ENCODE measurements at places on chromosomes 12 and 14.

- no peak for DNase-seq
Observed at GRCh38 chr12:95637010-95637409, 85.7 kb upstream of the USP44 start.

- DNase-seq, result no peak
Observed at GRCh38 chr14:53955229-53955556, 1.4 kb downstream of the BMP4 start.

DNA sequence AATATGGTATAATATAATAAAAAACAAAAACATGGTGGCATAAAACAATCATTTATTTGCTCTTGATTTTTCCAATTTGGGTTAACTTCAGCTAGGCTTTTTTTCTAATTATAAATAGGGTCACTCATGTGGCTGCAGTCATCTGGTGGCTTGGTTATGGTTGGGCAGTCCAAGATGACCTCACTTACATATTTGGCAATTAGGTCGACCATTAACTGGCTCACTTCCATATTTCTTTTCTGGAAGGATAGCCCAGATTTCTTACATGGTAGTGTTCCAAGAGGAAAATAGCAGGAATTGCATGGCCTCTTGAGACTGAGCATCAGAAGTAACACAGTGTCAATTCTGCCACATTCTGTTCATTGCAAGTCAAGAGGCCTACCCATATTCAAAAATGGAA lies 153.4 kb downstream of the FUT8 start:
- DNase-seq, result no peak

DNA sequence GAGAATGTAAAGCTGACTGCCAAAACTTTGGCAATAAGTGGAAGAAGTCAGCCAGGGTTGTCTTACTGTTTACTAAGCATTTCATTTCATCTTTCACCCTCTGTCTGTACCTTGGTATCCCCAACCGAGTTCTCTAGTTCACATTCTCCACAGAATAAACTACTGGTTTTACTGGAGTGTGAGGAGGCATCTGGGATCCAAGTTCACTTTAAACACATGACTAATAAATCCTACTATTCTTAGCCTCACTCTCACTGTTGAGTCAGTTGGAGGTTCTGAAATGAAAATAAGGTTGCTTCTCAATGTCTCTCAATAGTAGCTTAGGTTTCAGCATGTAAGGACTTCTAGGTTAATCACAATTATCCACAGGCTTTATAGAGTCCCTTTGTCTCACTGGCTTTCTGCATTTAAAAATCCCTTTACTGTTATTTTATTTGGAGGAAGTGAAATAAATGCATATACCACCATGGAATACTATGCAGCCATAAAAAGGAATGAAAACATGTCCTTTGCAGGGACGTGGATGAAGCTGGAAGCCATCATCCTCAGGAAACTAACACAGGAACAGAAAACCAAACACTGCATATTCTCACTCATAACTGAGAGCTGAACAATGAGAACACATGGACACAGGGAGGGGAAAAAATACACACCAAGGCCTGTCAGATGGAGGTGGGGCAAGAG lies 95.8 kb downstream of the EPS8 start:
- DNase-seq, result no peak

GRCh38 chr14:76827696-76828296 lies 1.6 kb downstream of the LRRC74A start:
- DNase-seq, result no peak

DNA sequence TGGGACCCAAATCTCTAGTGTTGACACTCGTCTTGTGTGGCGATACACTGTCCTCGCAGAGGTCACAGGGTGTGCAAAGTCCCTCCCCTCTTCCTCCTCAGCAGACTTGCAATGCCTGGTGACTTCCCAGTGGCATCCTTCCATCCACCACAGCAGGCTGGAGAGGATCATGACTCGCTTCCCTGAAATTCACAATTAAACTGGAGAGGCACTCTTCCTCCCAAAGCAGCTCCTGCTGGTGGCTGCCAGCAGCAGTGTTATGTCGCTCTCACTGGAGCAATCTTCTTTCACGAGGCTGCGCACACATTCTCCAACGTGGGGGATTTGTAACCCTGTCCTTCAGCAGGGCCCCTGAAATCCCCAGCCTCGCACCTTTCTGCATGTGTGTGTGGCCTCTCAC lies 145.2 kb upstream of the TMCC3 start:
- DNase-seq, result no peak

DNA sequence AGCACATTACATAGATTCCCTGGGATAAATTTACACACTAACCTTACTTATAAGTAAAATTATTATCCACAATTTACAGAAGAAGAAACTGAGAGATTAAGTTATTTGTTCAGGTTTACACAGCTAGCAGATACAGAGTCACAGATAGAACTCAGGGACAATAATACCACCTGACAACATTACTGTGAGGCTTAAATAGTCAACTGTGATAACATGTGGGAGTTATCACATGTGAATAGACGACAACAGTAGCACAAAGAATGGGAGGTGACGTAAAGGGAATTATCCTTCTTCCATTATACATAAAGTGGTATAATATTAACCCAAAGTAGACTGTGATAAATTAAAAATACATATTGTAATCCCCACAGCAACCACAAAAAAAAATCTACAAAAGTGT lies 6.2 kb upstream of the SPIC start:
- no peak for DNase-seq

DNA sequence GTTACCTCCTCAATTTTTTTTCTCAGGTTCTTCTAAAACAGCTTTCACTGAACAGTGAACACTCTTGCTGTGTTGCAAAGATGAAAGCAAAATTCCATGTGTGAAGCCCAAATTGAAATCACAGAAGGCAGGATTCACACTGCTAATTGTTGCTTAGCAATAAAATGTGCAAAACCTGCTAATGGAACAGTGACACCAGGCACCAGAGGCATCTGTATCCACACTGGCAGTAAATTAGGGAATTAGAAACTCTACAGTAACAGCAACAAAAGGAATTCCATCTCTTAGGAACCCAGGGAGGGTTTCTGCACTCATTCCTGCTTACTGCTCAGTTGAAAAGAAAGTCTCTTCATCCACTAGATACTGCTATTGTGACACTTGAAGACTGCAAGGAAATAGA lies 202.3 kb downstream of the GXYLT1 start:
- no peak for DNase-seq

DNA sequence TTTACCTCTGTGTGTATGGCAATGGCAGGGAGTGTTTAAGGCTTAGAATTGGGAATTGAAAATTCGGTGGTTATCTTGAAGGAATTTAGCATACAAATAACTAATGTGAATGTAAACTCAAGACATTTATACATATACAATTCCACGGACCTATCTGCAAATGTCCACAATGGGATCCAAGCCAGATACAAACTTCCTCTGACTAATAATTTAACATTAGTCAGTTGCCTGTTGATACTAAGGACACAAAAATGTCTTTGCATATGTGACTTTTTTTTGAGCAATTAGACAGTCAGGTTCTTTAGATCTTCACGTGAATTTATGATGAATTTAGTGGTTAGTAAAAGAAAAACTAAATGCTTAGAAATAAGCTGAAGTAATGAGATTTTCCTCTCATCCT lies 40.5 kb downstream of the ESR2 start:
- no peak for DNase-seq

- DNase-seq, result no peak
Observed at GRCh38 chr14:90087433-90087832, 25.6 kb downstream of the KCNK13 start.

- DNase-seq, result no peak
Observed at GRCh38 chr12:106647793-106648514, 65.2 kb downstream of the RFX4 start.

- DNase-seq, result no peak
Observed at GRCh38 chr14:91149462-91149861, 35.6 kb downstream of the DGLUCY start.

- no peak for DNase-seq
Observed at GRCh38 chr14:94659901-94660300, 47.7 kb downstream of the SERPINA3 start.

DNA sequence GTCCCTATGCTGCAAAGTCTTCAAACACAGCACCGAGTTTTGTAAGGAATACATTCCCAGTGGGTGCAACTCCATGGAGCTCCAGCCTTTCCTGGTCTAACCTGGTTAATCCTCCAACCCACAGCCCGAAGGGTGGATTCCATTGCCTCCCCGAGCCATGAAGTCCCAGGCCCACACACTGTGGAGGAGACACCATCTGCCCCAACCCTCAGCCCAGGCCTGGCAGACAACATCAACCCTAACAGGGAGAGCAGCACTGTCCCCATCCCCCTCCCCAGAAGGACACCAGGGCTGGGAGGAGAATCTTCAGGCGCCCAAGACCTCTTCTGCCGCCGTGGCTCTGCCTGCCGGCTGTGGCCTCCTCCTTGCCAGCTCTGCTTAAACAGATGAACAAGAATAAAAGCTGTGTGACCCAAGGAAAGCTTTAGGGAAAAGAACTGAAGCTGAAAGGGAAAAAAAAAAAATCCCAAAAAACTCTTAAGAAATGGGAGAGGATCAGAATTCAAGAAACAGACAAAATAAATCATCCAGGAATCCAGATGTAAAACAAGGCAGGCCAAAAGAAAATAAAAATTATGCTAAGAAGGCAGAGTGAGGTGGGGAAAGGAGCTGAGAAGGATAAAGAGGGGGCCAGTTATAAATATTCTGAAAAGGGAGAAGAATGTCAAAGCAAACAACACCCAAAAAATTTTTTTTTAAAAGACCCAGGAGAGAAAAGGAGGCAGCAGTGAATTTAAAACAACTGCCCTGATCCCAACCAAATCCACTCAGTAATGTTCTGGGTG lies 16.0 kb upstream of the ZFP36L1 start:
- no peak for DNase-seq

GRCh38 chr14:69865701-69866365 lies 13.4 kb upstream of the SMOC1 start:
- no peak for DNase-seq

DNA sequence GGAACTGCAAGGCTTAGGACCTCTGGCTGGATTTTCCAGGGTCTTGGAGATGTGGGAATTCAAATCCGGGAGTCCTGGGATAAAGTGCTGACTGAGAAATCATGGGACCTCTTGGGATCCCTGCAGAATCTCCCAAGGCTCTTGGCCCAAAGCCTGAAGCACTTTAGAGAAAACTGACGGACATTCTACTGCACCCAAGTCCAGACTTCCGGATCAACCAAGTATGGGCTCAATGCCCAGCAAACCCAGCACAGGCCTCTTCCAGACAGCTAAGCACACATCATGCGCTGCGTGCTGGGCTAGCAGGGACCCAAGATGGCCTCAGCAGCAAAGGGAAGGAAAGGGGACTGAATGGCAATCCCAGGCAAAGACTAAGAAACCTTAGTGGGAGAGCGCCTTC lies 85.0 kb downstream of the ACTN1 start:
- no peak for DNase-seq

DNA sequence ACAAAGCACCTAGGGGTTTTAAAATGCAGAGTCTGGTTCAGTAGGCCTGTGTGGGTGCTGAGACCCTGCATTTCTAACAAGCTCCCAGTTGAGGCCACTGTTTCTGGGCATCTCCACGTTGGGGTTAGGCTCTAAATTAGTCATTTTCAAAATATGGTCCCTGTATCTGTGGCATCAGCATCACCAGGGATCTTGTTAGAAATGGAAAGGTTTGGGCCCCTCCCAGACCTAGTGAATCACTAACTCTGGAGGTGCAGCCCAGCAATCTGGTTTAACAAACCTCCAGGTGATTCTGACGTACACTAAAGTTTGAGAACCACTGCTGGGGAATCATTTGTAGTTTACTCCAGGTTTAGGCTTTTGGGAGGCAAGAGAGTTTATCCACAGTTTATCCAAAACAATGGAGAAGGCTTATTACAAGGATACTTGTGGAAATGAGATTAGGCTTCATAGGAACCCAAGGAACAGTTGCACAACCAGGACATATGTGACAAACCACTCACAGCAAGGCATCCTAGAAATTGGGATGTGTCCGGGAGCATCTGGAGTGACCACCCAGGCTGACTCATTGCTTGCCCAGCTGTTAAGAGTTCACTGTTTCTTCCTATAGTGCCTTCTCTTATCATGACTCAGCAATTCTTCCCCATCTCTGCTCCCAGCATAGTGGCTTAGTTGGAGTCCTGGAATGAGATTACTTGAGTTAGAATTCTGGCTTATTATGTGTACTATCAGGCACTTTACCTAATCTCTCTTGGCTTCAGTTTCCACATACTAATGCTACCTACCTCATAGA lies 71.6 kb upstream of the STXBP6 start:
- no peak for DNase-seq

- peak; percentile 23 for DNase-seq
Observed at GRCh38 chr14:77615361-77616132, 890 bp downstream of the SPTLC2 start.

- DNase-seq, result no peak
Observed at GRCh38 chr14:71317385-71318096, 410.3 kb downstream of the PCNX1 start.

DNA sequence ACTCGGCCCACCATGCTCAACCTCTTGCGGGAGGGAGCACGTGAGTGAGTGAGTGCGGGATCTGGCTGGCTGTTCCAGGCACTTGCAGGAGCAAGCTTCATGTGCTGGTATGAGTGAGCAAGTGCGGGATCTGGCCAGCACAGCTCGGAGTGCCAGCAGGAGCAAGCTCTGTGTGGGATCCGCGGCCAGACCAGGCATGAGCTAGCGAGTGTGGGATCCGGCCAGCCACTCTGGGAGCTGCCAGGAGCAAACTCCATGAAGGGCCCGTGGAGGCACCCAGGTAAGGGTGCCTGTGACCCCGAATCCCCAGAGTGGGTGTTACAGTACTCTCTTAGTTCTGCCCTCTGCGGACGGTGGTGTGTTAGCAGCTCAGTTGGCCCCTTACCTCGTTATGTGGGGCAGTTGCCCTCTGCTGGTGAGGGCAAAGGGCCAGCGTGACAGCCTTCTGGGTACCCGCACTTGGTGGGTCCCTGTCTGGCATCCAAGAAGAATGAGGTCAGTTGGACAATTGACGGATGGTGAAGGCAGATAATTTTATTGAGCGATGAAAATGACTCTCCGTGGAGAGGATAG lies 38.3 kb downstream of the RAD51B start:
- no peak for DNase-seq

GRCh38 chr12:54624315-54625279 lies 10.1 kb downstream of the LACRT start:
- DNase-seq, result no peak

DNA sequence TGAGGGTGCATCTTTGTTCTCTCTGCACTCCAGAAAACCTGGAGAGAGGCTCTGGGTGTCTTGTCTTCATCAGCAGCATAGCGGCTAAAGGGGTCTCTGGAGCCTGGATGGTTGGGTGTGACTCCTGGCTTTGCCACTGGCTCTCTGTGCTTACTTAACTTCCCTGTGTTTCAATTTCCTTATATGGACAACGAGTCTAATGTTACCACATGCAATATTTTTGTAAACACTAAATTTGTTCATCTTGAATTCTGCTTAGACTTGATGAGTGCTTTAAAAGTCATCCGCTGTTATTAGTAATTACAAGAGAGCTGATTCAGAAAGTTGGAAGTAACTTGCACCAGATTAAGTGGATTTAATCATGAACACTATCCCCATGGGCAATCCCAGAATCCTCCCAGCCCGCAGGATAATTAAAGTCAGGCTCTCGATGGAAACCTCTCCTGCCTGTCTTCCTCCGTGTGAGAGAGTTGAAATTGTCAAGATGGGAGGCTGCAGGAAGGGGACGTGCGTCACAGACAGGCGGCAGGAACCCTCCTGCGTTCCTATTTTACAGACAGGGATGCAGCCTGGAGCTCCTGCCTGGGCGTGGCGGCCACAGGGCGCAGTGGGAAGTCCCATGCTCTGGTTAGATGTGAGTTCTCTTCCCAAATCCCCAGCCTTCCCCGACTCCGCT lies 201.2 kb downstream of the TTC8 start:
- no peak for DNase-seq

Measured in activated B cell treated with CpG ODN at 0.5 μM for 24 hours (primary cell).